ENCODE measurements at places on chromosomes 5 and 9.
A peak's percentile ranks its signal among the peaks of the same experiment; 100 is the strongest.

GRCh38 chr5:2353871-2354440 lies 397.5 kb downstream of the IRX2 start:
- DNase-seq, result no peak

DNA sequence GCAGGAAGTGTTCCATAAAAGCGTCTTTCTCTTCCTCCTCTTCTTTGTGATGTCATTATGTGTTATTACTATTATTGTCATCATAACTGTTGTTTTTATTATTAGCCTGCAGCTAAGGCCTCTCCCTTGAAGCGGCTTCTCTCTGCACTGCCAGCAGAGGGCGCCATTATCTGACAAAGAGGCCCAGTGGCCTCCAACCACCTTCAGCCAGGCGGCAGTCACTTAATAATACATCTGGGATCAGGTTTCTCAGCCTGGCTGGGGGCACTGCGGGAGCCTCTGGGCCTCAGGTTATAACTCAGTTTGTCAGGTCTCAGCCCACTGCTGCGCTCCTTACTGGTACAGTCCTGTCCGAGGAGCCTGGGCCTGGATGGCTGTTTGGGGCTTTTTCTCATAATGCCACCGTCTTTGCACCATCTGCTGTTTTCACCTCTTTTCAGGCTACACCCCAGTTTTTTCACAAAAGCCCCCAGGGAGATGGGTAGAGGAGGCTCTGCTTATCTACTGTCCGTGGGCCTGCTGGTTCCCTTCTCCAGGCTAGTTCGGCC lies 281.9 kb downstream of the NSG2 start:
- peak; percentile 91 for DNase-seq

- DNase-seq, result no peak
Measured at GRCh38 chr9:93252781-93253530, 69.0 kb downstream of the WNK2 start.

DNA sequence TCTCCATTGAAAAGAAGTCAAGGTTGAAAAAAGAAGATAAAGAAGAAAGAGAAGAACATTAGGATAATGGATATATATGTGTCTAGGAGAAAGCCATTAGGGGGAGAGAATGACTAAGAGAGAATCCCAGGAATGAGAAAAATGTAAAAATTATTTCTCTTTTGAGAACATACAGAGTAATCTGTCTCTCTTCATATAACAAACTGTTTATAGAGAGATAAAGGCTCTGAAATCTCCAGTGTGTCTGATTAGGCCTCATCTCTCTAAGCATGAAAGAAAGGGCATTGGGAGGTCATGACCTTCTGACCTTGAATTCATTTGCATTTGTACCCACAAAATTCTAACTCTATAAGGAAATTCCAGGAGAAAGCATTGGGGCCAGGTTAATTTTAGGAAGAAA lies 3.5 kb upstream of the MPDZ start:
- no peak for DNase-seq

GRCh38 chr5:56070851-56071465 lies 76.2 kb upstream of the IL6ST start:
- no peak for DNase-seq

- DNase-seq, result no peak
Measured at GRCh38 chr9:23669776-23670175, 156.3 kb downstream of the ELAVL2 start.

DNA sequence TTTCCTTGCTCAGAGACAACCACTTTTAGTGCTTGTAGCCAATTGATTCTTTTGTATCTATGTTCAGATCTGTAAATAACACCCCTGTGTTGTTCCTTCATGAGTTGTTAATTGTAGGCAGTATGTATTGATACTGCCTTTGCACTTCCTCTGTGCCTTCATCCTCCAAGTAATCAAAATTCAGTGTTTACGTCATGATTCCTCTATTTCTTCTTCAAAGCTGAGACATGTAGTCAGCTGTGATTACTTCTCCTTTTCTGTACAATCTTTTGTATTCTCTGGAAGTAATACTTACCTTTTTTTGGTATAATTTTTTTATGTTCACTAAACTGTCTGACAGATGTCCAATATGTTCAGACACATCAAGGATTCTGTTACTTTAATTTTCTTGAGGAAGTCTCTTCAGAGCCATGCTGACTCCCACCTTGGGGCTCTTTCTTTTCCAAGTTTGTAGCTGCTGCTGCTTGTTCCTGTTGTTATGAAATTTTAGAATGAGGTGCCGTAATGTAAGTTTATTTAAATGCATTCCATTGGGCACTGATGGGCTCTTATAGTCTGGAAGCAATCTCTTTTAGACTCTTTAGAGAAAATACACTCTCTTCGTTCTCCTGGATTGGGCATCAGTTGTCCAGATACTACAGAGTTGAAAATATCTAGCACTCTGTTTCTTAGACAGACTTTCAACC lies 30.5 kb upstream of the LRRC70 start:
- no peak for DNase-seq

DNA sequence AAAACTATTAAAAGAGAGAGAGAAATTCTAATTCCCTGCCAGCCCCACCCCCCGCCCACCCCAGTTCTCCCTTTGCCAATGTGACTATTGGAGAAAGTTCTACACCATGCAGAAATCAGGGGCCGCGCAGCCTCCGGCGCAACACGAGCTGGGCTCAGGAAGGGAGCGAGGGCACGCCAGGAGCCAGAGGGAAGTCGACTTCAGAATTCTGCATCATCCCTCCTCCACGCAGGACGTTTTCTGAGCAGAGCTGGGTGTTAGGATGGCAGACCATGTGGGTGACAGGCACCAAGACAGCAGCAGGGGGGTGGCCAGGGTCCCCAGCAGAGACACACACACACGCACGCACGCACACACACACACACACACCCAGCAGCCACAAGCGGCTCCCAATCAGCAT lies 72.6 kb downstream of the PTCH1 start:
- DNase-seq, result no peak

- DNase-seq, result no peak
Measured at GRCh38 chr5:95530416-95530815, 24.4 kb downstream of the SKIC3 start.

DNA sequence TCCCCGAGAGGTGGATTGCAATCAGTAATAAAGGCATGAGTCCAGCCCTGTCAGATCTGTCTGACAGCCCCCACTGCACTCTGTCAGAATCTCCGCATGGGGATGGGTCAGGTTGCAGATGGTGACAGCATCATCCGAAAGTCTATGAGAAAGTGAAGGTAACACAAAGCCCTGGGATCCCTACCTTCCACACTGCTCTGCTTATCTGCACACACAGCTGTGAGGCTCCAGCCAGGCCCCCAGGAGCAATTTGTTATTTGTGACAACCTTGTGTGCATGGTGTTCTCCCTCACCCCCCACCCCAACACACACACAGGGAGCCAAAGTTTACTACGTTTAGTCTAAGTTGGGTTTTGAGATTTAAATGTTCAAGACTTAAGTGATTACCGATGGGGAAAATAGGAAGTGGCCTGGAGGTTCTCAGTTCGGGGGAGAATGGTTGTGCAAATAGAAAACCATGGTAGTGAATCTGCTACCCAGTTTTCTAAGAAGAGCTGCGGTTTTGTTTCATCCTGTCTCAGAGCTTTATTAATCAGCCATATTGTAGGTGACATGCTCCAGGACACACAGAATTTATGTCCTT lies 92.7 kb downstream of the SV2C start:
- DNase-seq, result no peak

DNA sequence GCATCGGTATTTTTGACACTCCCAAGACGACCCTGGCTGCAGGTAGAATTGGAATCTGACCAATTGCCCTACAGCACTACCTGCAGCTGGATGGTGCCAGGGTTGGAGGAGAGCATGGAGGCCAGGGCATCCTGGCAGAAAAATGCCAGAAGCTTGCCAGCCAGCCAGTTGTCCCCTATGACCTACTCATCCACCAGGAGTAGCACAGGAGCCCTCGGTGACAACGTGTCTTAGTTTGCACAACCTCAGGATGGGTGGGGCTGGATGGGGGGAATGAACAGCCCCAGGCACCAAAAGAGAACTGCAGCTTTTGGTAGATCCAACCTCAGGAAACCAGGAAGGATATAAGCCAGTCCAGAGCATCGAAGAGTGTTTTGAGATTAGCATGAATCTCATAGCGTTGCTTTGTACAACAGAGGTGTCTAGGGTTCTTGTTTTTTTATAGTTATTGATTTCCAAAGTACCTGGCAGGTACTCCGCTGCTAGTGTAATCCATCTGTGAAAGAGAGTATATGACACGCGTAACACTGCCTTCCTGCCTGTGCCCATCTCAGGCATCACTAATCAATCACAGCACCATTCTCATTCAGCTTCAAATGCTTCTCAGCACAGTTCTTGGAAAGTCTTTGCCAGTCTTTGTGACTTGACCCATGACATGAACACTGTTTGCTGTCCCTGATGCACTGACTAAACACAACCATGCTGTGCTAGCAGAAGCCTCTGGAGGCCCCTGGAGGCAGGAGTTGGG lies 36.7 kb upstream of the ASS1 start:
- DNase-seq, result no peak

DNA sequence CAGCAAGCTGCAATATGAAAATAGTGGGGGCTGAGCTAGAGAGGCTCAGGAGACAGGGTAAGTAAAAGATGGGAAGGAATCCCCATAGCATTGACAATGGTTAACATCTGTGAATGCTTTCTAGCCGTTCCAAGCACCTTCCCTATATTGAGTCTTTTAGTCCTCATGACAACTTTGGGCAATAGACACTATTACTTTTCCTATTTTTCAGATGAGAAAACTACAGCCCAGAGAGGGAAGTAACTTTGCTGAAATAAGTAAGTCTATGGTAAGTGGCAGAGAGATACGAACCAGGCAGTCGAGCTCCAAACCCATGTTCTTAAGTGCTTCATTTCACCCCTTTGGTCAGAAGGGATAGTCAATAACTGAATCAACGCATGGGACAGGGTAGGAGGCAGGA lies 94.5 kb downstream of the COL23A1 start:
- DNase-seq, result no peak

DNA sequence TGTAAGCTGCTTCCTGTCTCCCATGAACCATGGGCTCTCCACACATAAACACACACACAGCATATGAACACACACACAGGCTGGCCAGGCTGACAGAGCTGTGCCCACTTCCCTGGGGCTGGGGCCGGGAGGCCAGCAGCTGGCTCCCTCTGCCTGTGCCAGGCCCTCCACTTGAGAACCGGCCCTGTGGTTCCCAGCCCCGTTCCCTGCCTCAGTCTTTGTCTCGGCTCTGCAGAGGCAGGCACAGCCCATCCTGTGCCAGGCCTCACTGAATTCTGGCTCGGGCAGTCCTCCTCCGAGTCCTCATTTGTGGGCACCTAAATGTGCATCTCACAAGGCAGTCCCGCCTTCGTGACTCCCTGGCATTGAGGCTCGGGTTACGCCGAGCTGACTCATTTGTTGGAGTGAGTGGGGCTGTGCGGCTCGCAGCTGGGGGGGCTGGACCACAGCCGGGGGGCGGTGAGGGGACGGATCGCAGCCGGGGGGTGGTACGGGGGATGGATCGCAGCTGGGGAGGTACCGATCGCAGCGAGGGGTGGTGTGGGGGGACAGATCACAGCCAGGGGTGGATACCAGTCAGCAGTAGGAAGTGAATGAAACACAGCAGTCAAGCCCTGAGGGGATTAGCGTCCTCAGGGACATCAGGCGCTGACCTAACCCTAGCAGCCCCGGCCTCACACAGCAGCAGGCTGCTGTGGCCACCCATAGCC lies 72.3 kb downstream of the PSMB7 start:
- peak; percentile 27 for DNase-seq

DNA sequence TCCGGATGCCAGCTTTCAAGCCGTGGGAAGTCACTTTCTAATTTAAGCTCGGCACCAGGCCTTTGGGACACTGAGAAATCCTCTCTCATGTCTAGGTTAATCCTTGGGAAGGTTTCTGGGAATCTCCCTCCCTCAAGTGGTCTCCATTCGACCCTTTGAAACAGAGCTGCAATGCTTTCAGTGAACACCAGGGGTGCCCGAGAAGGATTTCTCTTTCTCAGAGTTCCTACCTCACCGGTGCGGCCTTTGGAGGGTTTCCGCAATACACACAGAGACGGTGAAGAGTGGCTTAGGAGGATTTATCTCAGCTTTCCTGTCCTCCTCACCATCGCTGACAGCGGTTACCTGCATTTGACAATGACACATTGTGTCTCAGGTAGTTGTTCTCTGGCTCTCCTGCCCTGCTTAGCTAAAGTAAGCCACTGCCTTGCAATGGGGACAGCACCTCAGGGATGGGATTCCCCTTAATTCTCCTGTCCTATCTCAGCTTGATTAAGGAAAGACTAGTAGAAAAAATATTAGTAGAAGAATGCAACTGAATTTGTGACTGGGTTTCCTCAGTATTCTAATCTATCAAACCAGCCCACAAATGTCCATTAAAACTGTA lies 180.6 kb downstream of the GABRG2 start:
- DNase-seq, result peak; percentile 6

GRCh38 chr5:124227914-124228313 lies 518.5 kb downstream of the ZNF608 start:
- DNase-seq, result no peak

GRCh38 chr5:117889596-117889995 lies 1098.8 kb downstream of the DTWD2 start:
- no peak for DNase-seq

DNA sequence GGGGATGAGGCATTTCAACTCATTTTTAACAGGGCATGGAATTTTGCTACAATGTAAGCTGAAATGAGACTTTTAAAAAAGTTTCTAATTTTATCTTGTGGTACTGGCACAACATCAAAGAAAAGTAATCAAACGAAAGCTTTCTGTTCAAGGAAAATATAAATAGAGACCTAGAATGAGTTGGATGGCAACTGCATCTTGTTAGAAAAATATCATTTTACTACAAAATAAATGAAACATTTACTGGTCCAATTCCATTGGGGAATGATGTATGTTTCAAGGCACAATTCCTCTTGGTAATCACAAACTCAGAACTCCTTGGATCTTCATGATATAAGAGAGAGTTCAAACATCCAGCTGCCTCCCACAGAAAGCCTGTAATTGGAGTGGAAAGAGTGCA lies 102.8 kb downstream of the HMHB1 start:
- DNase-seq, result no peak

- DNase-seq, result no peak
Measured at GRCh38 chr5:178667101-178667500, 40.3 kb upstream of the CLK4 start.

DNA sequence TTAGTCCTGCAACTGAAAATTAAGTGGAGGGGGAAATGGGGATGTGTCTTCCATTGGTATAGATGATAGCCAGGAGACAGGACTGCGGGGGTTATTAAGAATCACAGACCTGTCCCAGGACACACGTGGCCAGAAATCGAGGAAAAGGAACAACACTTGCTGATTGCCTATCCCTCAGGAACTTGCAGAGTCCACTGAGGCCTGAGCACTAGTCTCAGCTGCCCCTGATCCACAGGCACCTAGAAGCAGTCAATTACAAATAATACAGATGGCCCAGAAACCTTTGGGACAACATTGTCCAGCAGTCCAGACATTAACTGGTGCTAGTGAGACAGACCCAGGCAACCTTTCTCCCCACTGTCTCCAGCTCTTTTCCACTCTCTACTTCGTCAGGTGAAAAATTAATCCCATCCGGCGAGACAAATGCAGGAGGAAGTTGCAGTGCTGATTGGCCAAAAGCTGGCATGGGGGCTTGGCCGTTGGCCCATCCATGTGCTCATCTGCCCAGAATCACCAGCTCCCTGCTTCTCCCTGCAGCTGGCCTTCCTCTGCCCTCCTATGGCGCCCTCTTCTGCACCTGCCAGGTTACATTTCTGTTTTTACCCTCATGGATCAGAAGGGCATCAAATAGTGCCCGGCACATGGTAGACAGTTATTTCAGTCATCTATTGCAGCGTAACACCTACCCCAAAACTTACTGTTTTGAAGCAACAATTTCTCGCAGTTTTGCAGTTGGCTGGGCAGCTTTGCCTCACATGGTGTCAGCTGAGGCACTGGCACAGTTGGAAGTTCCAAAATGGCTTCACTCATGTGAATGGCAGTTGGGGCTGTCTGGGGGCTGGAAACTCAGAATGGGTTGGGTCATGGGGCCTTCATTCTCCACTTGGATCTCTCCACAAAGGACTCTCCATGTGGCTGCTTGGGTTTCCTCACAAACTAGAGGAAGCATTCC lies 3.6 kb upstream of the B4GALT1 start:
- DNase-seq, result peak; percentile 47

All from SW480 (cell line).